ENCODE measurements at places on chromosomes 7 and 10.

- no peak for DNase-seq
These were observed 923.0 kb upstream of the CELF2 start for GRCh38 chr10:10094691-10095090.

DNA sequence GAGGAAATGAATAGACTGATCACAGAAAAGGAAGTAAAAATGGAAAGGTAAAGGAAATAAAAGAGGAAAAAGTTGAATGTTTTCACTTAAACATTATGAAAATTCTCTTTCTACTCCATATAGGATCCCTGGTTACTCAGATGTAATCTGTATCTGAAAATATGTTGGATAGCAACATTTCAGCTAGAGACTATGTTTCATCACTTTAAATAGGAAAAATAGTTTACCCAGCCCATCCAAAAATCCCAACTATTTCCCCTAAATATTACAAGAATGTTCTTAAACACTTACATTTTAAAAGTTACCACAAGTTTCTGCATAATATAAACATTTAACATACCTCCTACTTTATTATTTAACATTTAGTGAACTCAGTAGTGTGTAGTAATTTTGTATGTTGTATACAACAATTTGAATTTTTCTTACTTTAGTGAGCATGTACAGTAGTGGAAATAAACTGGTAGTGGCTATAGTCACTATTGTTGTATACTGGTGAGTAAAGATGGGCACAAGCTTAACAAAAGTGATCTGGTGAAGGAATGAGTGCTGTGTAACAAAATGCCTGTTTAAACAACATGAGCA, 27.1 kb downstream of the SLF2 start:
- no peak for DNase-seq

DNA sequence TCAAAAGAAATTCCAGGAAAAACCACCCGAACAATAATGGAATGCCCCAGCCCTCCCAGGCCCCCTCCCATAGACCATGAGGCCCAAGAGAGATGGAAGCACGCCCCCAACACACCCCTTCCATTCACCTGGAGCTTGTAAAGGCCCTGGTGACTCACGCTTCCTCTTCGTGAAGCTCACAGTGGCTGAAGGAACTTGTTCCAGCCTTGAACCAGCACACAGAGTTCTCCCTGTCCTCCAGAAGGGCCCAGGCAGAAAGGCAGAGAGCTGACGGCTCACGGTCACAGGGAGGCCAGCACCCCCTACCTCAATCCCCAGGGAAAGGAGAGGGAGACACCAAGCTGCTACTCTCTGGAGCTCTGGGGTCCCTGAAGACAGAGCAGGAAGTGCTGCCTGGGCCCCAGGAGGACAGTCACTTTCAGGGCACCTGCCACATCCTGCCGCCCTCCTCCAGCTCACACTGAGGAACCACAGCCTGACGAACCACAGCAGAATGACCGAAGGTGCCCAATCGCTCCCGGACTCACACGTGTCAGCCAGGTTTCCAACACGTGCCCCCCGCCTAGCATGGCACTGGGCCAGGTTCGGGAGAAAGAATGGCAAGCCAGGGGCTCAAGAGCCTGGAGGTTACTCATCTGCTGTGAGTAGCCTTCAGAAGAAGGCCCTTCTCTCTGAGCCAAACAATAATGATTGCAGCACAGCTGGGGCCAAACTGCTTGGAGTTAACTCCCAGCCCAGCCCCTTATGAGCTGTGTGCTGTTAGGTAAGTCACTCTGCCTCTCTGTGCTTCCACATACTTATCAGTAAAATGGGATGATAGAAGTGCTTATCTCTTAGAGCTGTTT, 52.8 kb downstream of the DLG5 start:
- DNase-seq: no peak

- no peak for DNase-seq
These were observed 102.0 kb downstream of the VIPR2 start for GRCh38 chr7:159042581-159043101.

GRCh38 chr7:95875519-95875918, 103.2 kb downstream of the DYNC1I1 start:
- DNase-seq: no peak

GRCh38 chr7:92808006-92808405, 28.4 kb downstream of the CDK6 start:
- no peak for DNase-seq

DNA sequence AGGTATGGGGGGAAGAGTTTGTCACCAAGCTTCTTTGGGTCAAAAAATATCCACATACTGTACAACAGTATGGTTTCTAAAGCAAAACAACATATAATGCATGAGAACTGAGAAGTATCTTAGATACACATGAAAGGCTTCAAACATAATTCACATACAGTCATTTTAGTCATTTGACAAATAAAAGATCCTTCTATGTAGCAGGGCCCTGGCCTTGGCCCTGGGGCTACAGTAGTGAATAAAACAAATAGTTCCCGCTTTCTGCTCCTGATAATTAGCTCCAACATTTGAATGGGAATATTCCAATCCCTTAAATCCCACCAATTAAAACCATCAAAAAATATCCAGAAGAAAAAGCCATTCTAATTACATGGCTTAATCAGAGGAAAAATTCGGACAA, 51.3 kb downstream of the MALSU1 start:
- DNase-seq: no peak

DNA sequence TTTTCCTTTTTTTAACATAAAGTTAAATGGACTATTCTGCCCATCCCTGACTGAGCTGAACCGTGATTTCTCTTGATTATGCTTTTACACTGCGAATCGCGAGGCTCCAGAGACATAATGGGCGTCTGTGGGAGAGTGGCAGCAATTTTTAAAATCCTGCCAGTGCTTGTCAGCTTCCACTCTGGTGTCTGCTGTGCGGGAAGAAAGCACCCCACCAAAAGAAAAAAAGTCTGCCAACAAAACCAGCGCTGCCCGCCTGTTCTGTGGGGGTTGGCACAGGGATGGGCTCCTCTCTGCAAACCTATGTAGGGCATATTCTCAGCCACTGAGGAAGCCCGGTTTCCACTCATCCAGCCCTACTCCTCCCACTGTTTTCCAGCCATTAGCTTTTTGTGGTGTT, 592.3 kb upstream of the GALNT17 start:
- no peak for DNase-seq

GRCh38 chr7:102935450-102936115, 22.8 kb downstream of the LRRC17 start:
- DNase-seq: no peak

DNA sequence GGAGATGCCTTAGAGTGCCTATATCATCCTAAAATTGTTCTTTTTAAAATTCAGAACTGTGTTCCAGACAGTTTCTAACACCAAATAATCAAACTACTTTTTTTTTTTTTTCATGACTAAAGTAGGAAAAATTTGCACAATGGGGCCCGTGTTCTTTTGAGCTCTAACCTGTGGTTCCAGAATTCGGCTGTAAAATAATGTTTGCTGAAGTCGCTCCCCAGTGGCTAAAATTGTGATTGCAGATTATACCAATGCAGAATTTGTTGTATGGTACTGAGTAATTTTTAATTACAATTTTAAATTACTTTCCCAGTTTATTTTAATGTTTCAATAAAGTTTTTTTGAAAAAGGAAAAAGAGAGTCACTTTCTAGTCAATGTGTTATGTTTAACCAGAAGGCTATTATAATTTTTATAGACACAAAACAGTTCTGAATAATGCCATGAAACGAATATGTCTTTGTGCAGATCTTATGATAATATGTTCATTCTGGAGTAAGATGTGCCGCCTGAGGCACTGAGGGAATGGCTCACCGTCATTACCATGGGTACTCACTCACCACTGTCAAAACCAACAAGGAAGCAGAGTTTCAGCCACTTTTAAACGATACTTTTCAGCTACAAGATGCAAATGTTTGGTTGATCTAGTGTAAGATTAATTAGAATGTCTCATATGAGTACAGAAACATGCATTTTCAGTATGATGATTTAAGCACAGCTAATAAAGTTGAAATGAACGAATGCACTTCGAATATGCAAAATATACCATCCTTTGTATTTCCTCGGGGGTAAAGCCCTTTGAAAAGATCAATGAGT, 173.6 kb downstream of the PRKCQ start:
- DNase-seq: no peak

GRCh38 chr7:51080622-51081269, 235.9 kb downstream of the COBL start:
- DNase-seq: peak; percentile 31

- no peak for DNase-seq
These were observed 505 bp downstream of the NUDCD3 start for GRCh38 chr7:44489955-44490350.

DNA sequence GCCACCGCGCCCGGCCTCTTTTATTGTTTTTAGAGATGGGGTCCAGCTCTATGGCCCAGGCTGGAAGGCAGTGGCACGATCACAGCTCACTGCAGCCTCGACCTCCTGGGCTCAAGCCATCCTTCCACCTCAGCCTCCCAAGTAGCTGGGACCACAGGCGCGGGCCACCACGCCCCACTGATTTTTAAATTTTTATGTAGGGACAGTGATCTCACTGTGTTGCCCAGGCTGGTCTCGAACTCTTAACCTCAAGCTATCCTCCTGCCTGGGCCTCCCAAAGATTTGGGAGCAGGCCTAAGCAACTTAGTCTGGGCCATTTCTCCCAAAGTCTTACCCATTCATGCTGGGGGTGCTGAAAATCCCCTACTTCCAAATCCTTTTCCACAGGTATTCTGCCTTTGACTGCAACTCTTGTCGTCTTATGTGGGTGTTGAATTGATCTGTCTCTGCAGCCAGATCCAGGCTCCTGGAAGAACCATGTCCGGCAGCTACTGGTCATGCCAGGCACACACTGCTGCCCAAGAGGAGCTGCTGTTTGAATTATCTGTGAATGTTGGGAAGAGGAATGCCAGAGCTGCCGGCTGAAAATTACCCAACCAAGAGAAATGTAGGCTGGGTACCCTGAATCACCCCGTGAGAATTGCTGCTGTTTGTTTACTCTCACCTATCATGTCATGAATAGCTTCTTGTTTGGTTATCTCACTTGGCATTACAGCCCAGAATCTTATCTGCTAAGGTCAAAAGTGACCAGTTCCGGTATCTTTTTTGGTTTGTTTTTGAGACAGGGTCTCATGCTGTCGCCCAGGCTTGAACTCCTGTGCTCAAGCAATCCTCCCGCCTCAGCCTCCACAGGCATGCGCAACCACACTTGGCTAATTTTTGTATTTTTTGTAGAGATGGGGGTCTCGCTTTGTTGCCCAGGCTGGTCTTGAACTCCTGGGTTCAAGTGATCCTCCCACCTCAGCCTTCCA, 1.1 kb downstream of the ZDHHC4 start:
- no peak for DNase-seq

GRCh38 chr7:34848670-34849069, 188.6 kb downstream of the DPY19L1 start:
- DNase-seq: no peak

DNA sequence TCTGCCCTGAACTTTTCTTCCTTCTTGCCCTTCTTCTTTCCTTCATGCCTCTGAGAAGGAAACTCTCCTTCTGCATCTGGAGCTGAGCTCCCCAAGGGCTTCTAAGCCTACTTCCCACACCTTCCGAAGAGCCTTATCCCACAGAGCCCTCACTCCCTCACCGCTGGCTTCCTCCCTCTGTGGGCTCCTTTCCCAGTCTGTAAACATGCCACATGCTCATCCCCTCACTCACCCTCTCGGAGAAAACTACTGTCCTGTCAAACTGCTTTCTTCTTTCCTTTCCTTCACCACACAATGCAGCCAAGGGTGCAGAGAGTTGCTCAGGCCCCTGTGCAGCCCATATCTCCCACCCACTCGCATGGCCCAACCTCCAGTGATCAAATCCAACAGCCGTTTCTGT, 18.1 kb downstream of the ANKRD16 start:
- DNase-seq: no peak

- DNase-seq: no peak
These were observed 41.0 kb upstream of the CHST15 start for GRCh38 chr10:124134251-124134893.

DNA sequence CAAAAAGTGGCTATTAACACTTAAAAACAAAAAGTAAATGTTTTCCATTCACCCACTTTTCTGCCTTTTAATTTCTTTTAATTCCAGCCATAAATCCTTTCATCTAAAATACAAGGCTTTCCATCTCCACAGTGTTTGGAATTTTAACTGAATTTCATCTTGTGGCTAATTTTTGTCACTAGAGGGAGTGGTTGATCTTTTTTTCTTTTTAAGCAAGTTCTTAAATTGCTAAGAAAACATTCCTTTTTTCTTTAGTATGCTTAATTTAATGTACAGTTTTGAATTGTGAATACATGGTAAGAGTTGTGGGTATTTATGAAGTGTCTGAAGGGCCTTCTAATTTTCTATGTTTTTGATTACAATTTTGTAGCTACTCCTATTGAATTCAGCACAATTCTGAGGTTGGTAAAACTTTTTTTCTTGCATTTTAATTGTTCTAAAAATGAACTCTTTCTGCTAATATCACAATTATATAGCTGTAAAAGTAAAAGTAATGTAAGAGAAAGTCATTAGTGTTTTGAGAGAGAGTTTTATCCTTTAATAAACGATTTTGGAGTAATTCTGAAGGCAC, 54.9 kb upstream of the ANK3 start:
- DNase-seq: no peak

DNA sequence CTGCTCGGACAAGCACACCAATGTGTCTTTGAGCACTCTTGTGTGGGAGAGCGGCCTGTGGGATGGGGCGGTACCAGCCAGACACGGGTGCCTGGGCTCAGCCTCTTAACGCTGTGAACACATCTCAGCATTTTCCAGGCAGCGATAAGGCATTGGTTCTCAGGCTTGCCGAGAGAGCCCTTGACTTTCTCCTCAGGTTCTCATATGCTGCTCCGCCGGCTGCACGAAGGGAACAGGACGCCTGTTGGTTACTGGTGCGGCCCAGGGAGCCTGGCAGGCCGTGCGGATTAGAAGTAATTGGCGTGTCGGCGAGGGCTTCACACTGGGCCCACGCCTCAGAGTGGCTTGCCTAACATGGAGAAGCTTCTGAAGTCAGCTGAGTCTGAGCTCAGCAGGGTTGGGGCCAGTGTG, 456.7 kb upstream of the FOXK1 start:
- no peak for DNase-seq

GRCh38 chr7:66571568-66571967, 57.1 kb upstream of the KCTD7 start:
- no peak for DNase-seq

GRCh38 chr10:125012851-125013528, 71.1 kb downstream of the ZRANB1 start:
- no peak for DNase-seq

- DNase-seq: no peak
These were observed 1683.8 kb downstream of the REEP3 start for GRCh38 chr10:65204999-65205398.

DNA sequence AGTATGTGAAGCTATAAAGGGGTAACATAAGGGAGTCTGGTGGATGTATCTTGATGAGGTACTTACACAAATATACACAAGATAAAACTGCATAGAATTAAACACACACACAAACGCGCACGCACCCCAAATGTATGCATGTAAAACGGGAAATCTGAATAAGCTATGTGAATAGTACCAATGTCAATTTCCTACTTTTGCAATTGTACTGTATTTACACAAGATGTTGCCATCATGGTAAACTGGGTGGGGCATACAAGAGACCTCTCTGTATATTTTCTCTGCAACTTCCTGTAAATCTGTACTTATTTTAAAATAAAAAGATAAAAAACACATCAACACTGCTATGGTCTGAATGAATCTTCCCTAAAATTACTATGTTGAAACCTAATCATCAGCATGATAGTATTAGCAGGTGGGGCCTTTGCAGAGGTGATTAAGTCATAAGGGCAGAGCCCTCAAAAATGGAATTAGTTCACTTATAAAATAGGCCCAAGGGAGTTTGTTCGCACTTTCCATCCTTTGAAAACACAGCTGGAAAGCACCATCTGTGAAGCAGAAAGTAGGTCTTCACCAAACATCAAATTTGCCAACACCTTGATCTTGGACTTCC, 30.1 kb downstream of the TPK1 start:
- DNase-seq: no peak
